Dermis blood vessel endothelial cell (primary cell): ENCODE measurements at places on chromosomes 3 and 15. TPM values are rescaled to one million over a fixed set of nuclear protein-coding genes. Genes with fewer than 3 reads are reported as not detected.

Gene COL8A1
- 263 and 653 TPM in 2 replicates for total RNA-seq

Gene CPN2
- not detected in 2 replicates for total RNA-seq

Gene NUP210
- 2.6 and 9.0 TPM in 2 replicates for total RNA-seq

Gene GABRG3
- total RNA-seq = not detected in 2 replicates

Gene SFMBT1
- 3.4 and 3.9 TPM in 2 replicates for total RNA-seq

Gene GOLGA6D
- total RNA-seq = not detected in 2 replicates

Gene ZDHHC23
- 14.9 and 21.4 TPM in 2 replicates for total RNA-seq

Gene REC114
- total RNA-seq = not detected in 2 replicates

Gene MYLK
- 69.6 and 78.1 TPM in 2 replicates for total RNA-seq
